Activated CD4-positive, alpha-beta T cell treated with anti-CD3 and anti-CD28 coated beads, Interleukin-2, amount 50 U/mL, for 1 hour (primary cell): ENCODE measurements at places on chromosomes 16 and 17.
A peak's percentile ranks its signal among the peaks of the same experiment; 100 is the strongest.

DNA sequence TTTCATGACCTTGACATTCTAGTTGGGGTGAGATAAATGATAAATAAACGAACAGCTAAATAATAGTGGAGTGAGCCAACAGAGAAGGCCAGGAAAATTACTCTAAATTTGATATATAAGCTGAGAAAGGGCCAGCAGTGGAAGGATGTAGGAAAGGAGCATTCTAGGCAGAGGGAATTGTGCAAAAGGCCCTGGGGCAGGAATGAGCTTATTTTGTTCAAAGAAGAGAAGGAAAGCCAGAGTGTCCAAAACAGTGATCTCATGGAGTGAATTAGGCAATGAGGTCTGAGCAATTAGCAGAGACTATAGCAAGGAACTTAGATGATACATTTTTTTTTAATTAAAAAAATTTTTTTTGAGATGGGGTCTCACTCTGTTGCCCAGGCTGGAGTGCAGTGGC, 43.3 kb upstream of the CLEC19A start:
- no peak for DNase-seq

GRCh38 chr17:27548369-27548768, 82.6 kb upstream of the LGALS9 start:
- no peak for DNase-seq

- no peak for DNase-seq
Measured at GRCh38 chr17:28665994-28666393, 4.0 kb downstream of the SUPT6H start.

DNA sequence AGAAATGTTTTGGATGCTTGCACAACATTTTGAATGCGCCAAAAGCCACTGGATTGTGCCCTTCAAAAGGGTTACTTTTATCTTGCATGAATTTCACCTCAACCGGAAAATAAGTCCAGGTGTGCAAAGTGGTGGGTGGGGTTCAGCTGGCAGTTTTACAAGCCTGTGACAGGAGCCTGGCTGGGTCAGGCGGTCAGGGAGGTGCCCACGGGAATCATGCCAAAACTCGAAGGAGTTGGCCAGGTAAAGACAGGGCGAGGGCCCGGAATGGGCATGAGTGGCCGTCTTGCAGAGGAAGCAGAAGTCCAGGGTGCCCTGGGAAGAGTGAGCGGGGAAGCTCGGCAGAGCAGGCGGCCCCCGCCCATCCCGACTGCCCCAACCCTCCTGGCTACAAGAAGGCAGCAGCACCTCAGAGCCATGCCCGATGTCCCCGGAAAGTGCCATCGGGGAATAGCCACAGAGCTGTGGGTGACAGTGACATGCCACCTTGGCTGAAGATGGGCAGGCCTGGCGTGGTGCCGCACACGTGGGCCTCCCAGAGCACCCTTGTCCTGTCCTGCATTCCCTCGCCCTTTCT, 19.1 kb upstream of the CACNG1 start:
- DNase-seq = no peak

- no peak for DNase-seq
Measured at GRCh38 chr16:57663436-57663835, 4.7 kb upstream of the ADGRG3 start.

DNA sequence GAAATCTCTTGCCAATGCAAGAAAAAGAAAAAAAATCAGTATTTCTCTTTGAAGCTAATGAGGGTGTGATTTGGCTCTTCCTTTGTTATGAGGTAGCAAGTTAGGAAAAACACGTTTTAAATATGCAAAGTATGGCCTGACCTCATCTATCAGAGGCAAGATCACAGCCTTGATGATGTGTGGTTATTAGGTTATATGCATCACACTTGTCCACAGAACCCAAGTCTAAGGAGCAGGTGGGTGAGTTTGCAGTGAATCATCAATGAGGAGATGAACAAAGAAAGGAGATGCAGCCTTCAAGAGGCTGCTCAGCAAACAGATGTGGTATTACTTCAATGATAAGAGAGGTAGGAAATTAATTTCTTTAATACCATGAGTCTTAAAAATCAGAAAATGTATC, 594.8 kb upstream of the CDH5 start:
- no peak for DNase-seq

GRCh38 chr16:30551781-30552180, 6.4 kb downstream of the ZNF764 start:
- peak; percentile 67 for DNase-seq

- DNase-seq = no peak
Measured at GRCh38 chr17:31561469-31562375, 170.2 kb downstream of the RAB11FIP4 start.

- no peak for DNase-seq
Measured at GRCh38 chr17:50638606-50638965, 3.9 kb downstream of the ABCC3 start.

GRCh38 chr16:86258713-86259112, 251.6 kb upstream of the FOXF1 start:
- DNase-seq = no peak

DNA sequence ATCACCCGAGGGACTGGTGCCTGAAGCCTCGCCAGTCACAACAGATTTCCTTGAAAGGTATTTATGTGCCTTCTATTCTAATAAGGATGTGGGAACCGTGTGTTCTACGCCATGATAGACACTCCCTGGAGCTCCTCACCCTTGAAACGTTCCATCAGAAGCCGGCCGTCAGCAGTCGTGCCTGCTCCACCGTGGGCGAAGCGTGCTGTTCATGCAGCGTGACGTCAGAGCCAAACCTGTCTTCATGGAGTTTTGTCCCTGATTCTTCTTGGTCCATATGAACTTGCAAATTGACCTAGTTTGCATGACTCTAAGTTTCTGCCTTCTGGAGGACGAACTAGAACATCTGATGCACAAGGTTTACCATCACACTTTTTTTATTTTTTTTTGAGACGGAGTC, 4.5 kb upstream of the PPP1R27 start:
- no peak for DNase-seq

DNA sequence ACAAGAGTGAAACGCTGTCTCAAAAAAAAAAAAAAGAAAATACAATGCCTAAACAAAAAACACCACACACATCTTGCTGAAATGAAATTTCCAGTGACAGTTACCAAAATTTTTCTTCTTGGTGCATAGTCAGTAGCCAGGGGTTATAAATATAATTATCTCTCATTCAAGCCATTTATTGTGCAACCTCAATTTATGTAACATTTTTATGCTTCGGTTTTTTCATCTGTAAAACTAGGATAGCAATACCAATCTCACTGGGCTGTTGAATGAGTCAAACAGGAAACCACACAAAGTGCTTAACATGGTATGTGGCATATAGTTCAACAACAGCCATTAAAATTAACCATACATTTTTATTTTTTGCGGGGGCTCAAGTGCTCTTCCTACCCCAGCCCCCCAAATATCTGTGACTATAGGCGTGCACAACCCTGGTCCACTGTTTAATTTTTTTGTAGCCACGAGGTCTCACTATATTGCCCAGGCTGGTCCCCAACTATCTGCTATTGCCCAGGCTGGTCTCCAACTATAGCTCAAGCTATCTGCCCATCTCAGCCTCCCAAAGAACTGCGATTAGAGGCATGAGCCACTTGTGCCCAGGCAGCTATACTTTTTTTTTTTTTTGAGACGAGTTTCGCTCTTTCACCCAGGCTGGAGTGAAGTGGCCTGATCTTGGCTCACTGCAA, 2.6 kb downstream of the COG4 start:
- no peak for DNase-seq

GRCh38 chr17:69810326-69810965, 264.6 kb upstream of the KCNJ16 start:
- DNase-seq = no peak

DNA sequence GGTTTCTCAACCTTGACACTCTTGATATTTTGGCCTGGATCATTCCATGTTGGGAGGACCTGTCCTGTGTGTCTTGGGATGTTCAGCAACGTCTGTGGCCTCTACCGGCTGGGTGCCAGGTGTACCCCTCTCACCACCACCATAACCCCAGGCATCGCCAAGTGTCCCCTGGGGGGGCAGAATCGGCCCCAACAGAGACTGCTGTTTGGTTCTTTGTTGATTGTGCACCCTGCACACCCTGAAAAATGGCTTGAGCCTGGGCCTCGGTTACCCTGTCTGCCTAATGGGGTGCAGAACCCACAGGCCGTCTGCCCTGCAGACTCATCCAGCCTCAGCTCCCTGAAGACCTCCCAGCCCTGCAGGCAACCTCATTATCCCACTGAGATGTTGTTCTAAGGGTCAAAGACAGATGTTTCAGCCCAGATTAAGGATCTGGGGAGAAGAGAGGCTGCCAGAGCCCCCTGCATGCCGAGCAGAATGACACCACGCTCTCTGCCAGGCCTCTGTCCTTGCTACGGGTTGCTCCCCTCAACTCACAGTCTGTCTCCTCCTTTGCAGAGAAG, 9.2 kb downstream of the CACNG1 start:
- DNase-seq = no peak

- no peak for DNase-seq
Measured at GRCh38 chr16:88014252-88014781, 63.1 kb downstream of the BANP start.

GRCh38 chr17:37648555-37648954, 5.3 kb upstream of the DDX52 start:
- no peak for DNase-seq

DNA sequence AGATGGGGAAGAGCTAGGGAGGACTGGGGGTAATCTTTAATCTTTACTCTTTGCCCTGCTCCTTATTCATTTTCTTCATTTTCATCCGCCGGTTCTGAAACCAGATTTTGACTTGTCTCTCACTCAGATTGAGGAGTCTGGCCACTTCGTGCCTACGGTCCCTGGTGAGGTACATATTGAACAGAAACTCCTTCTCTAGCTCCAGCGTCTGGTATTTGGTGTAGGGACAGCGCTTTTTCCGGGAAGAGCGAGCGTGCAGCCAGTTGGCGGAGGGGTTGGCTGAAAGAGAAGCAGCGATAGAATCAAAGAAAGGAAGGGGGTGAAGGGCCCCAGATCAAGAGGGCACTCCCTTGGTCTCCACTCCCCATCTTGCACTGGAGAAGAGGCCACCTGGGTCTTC, 3.3 kb downstream of the HOXB9 start:
- DNase-seq = no peak

DNA sequence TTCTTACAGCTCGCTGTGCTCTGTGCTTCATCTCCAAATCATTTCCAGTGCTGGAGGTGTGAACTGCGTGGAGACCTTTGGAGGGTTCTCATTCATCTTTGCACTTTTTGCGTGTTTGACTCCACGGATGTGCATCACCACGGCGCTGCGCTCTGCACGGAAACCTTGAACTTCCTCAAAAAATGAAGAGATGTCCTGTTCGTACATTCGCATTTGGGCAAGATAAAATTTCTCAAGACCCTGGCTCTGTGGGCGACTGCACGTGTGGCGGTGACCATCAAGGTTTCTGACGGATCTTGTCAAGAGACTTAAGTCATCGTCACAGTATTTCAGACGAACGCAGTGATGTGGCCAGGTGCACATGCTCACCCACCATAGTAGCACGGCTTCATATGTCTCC, 10.3 kb upstream of the PVALEF start:
- no peak for DNase-seq
